ENCODE measurements at places on chromosomes 16 and 17. TPM values are rescaled to one million over a fixed set of nuclear protein-coding genes. Genes with fewer than 3 reads are reported as not detected.

- peak; percentile 4 for DNase-seq
Observed at GRCh38 chr16:64428463-64429113, 693.3 kb downstream of the CDH11 start.

DNA sequence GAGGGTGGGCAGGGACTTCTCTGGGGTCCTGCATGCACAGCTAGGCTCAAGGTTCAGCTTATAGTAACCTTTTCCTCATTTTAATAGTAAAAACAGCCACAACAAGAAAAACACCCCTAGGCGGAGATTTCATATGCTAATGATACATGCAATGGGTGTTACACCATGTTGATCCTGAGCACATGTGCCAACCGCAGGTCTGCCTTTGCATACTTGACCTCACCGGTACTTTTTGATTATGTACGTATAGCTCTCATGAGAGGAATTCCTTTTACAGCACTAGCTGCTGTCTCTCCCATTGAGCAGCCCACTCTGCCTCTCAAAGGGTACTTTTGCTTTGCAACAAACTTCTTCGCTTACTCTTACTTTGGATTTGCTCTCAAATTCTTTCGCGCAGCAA lies 1.9 kb downstream of the KRTAP4-8 start:
- no peak for DNase-seq

GRCh38 chr16:5619304-5619703 lies 521.7 kb upstream of the EEF2KMT start:
- DNase-seq, result no peak

GRCh38 chr17:72104863-72105234 lies 16.0 kb upstream of the SOX9 start:
- DNase-seq, result no peak

The ACSM3 gene
- total RNA-seq, result 0.35 TPM

DNA sequence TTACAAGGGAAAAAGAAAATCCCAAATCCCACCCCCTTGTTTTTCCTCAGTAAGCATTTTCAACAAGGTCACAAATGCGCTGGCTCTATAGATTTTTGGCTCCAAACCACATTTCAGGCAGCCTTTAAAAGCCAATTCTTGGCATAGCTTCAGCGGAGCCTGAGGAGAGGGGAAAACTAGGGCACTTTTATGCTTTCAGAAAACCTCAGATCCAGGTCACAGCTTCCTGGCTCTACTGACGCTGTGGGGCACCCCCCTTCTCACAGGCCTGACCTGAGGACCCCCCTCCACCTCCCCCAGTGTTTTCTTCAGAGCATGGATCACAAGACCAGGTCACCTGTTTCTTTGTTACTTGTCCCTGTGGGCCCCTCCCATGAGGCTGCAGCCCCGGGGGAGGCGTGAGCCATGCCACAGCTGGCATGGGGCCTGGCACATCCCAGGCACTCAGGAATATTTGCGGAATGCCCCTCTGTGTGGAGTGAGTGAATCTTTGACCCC lies 30.1 kb upstream of the MTSS2 start:
- DNase-seq, result peak; percentile 29

The KRTAP3-2 gene
- total RNA-seq, result not detected

GRCh38 chr16:64507240-64508024 lies 614.4 kb downstream of the CDH11 start:
- DNase-seq, result no peak

The RHBDF1 gene
- 5.8 TPM for total RNA-seq

The SLC52A1 gene
- total RNA-seq, result not detected

DNA sequence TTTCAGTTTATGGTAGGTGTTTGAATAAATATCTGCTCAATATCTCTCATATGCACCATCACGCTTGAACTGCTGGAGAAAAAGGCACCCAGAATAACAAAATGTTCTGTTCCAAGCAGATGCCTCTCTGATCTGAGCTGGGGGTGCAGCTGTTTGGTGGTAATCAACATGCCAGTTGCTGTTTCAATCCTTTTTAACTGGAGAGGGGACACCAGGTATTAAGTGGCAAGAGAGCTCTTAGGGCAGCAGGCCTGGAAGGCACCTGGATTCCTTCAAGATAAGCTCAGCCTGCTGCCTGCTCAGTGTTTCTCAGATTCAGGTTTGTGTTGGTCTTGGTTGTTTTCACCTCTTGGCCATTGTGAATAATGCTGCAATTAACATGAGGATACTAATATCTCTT lies 27.2 kb upstream of the VAT1L start:
- no peak for DNase-seq

- no peak for DNase-seq
Observed at GRCh38 chr16:27768651-27769272, 218.8 kb downstream of the KATNIP start.

DNA sequence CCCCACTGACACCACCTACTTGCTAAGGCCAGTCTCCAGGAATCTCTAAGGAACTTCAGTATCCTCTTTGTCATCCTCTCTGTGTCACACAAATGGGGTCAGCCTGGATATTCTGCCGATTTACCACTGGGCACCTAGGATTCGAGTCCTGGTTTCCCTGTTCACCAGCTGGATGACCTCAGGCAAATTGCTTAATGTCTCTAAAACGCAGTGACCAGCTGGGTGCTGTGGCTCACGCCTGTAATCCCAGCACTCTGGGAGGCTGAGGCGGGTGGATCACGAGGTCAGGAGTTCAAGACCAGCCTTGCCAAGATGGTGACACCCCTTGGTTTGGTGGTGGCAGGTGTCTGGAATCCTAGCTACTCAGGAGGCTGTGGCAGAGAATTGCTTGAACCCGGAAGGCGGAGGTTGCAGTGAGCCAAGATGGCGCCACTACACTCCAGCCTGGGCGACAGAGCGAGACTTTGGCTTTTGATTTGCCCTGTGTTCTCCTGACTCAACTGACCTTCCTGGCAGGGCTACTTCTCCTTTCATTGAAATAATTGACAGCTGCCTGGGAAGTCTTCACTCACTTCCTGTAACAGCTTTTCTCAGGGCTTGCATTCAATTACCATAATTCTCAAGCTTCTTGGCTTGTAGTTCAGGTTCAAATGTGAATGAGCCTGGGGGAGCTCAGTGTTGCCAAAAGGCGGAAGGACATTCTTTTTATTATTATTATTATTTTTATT lies 15.4 kb downstream of the SYCE1L start:
- DNase-seq, result no peak

DNA sequence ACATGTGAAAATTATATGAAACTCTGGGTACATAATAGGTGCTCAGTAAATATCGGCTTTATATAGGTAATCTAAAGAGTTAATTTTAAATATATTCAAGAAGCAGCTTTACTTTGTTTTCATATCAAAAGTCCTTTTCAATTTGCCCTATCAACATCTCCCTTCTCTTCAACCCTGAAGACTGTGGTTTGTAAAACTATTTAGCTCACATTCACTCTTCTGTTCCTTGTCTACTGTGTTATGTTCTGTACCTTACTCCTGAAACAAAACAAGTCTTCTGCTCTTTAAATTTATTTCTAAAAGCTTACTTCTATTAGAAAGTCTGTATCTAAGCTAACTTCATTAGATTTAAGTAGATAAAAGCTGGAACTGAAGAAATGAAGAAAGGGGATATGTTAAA lies 301.7 kb upstream of the PMFBP1 start:
- DNase-seq, result no peak

DNA sequence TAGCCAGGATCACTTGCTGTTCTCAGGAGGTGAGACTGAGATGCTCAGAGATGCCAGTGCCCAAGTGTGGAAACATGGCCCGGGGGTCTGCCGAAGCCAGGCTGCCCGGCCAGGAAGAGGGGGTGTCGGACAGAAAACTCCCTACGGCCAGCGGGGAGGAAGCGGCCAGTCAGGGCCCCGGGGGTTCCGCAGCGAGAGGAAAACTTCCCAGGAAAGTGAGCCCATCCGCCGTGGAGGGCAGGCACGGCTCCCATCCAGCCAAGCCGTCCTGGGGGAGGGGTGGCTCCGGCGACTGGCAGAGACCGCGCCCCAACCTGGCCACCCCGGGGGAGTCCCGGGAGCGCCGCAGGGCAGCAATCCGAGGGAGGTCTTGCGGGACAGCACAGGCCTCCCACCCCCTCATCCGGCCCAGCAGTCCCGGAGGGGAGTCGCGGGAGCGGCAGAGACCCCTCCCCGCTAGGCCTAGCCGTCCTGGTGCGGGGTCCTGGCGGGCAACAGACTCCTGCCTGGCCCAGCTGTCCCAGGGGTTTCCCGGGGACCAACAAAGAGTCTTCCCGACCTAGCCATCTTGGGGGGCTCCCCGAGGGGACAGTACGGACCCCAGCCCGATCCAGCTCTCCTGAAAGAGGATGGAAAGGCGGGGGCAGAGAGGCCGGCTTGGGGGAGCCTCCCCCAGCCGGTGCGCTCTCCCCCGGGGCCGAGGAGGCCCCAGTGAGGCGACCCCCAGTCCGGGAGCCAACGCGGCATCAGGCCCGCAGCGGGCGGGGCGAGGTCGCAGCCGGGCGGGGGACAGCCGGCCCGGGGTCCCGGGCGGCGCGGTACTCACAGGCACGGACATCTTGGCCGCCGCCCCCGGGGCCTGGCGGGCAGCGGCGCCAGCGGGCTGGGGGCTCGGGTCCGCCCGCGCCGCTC lies 13.8 kb upstream of the BCAR1 start:
- no peak for DNase-seq

DNA sequence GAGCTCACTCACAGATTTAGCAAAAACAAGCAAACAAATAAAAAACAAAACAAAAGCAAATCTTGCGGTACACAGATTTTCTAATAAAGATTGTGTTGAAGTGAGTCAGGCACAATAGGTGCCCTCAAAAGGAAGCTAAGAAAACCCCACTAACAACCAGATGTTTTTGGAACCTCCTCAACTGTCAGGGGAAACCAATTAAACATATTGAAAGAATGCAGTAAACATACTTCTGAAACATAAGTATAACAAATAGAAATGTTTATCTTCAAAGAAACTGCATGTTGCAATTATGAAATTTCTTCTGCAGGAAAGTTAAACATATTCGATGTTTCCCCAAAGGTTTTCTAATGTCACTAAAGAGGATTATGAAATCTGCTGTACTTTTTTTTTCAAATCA lies 110.5 kb upstream of the CORO6 start:
- DNase-seq, result no peak

- peak; percentile 45 for DNase-seq
Observed at GRCh38 chr16:278863-279366, 1.5 kb upstream of the ARHGDIG start.

- no peak for DNase-seq
Observed at GRCh38 chr17:81900181-81900820, 1.7 kb upstream of the NPB start.

The TNFRSF17 gene
- not detected for total RNA-seq

The FBXW10B gene
- 1.5 TPM for total RNA-seq

DNA sequence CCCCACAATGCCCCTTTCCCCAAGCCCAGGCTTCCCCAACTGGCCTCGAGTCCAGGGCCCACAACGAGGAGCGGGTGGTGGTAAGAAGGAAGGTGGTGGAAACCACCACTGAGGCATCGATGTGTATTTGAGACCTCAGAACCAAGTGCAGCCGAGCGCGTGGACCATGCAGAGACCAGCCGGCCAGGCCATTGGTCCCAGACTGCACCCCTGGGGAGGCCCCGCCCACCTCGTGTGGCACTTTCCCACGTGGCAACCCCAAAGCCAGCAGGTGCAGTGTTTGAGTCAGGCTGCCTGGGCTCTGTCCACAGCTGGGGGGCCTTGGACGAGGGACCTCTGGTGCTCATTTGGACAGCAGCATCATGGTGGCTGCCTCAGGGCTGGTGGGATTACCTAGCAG lies 28.1 kb upstream of the BAHCC1 start:
- DNase-seq, result no peak

DNA sequence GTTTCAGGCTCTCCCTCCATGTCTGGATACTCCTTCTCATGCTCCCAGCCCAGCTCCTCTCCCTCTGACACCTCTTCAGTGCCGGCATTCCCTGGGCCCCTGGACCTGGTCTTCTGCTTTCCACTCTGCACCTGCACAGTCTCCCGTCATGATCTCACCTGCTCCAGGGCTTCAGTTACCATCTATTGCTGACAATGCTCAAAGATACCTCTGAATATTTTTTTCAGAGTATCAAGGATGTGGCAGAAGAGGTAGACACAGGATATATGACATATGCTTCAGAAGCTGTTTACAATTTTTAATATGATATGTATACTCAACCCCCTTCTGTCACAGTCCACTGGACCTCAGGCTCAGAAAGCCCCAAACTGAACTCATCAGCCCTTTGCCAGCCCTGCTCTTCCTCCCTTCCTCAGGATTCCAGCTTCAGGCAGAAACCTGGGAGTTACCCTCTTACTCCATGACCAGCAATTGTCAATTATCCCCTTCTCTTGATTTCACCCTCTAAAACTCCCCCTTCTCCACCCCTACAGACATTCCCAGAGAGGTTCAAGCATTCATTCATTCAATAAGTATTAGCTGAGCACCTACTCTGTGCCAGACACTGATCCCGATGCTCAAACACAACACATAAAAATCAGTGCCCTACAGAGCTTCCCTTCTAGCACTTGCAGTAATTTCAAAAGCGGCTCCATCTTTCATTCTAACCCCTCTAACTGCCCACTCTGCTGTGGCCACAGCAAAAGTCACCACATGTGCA lies 7.8 kb upstream of the MLLT6 start:
- DNase-seq, result no peak

The GNGT2 gene
- 9.6 TPM for total RNA-seq

GRCh38 chr17:34527908-34528470 lies 51.4 kb upstream of the TMEM132E start:
- no peak for DNase-seq

The SCGB1C2 gene
- not detected for total RNA-seq

- peak; percentile 63 for DNase-seq
Observed at GRCh38 chr16:87635541-87636049, 33.3 kb downstream of the JPH3 start.

The NUDT16L1 gene
- 29.7 TPM for total RNA-seq

The ZNF205 gene
- total RNA-seq, result 19.0 TPM

- DNase-seq, result no peak
Observed at GRCh38 chr17:9036336-9036735, 15.0 kb downstream of the NTN1 start.

DNA sequence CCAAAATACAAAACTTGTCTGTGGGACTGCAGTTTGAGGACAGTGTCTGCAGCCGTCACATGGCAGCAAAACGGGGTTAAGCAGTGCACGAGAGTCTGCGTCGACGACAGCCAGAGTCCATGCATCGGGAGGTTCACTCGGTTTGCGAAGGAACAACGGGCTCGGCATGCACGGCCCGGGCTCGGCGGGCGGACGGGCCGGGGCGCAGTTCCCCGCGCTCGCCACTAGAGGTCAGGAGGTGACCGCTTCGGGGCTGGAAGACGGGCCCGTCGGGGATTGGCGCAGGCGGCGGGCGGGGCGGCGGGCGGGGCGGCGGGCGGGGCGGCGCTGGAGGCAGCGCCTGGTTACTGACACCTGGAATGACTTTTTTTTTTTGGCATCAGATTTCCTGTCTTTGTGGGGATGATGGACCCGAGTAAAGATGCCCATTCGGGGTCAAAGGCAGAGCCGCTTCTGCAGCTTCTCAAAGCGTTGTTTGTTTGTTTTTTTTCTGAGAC lies 6.5 kb downstream of the SCGB1C2 start:
- peak; percentile 81 for DNase-seq

The KRT23 gene
- not detected for total RNA-seq

- no peak for DNase-seq
Observed at GRCh38 chr17:78137392-78138203, 7.0 kb downstream of the TMC8 start.

DNA sequence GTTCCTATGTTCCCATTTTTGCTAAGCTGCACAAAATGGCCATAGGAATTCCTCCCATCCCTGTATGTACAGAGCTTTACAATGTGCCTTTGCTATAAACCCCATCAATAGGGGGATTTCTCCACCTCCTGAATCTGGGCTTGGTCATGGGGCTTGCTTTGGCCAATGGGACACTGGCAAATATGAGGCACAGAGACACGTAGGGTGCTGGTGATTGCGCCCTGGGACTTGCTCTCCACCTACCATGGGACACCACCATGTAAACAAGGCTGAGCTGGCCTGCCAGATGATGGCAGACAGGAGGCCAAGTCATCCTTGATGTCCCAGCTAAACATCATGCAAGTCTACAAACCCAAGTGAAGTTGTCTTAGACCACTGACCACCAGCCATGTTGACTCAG lies 15.3 kb upstream of the ALDH3A1 start:
- no peak for DNase-seq

Data from A673 (cell line).